Ascending aorta (tissue), 2 donors: ENCODE measurements at places on chromosomes 6 and 20.
A peak's percentile ranks its signal among the peaks of the same experiment; 100 is the strongest.

DNA sequence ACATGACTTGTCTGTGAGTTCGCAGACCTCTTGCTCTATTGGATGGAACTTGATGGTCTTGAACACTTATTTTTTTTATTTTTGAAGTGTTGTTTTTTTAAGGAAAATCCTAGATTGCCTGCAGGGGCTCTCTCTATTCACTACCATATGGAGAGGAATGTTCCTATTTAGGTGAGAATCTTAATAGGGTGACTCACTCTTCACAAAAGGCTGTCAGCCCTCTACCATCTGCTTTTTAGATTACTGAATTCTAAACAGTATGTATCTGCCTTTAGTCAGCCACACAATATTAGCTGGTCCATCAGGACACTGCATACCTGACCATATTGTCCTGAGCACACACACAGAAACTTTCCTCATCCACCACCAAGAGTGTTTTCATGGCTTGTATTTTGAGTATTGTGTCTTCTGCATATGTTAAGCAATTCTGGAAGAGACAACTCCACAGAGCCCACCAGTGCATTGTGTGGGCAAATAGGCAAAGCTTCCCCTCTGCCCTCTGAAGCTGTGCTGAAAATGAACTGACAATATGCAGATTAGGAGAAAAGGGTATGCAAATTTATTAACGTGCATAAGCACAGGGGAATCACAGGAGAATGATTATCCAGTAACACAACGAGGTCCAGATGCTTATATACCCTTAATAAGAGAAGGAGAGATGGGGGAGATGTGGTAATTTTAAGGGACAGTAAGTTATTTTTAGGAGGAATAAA is 6.6 kb upstream of the BTBD9 start:
- no peak for DNase-seq

DNA sequence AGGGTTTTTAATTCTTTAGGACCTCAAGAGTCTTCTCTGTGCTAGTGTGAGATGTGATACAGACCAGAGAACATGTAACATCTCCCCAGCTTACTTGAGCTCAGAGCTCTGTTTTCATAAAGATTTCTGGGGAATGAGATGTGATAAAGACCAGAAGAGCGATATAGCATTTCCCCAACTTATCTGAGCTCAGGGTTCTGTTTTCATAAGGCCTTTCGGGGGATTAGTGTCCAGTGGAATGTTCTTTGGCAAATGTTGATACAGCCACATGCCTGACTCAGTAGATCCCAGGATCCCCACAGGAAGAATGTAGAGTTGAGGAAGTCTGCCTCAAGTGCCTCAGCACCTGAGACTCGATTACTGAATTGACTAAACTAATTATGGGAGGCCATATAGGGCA is 18.7 kb upstream of the TOP1 start:
- DNase-seq: peak; percentile 15

DNA sequence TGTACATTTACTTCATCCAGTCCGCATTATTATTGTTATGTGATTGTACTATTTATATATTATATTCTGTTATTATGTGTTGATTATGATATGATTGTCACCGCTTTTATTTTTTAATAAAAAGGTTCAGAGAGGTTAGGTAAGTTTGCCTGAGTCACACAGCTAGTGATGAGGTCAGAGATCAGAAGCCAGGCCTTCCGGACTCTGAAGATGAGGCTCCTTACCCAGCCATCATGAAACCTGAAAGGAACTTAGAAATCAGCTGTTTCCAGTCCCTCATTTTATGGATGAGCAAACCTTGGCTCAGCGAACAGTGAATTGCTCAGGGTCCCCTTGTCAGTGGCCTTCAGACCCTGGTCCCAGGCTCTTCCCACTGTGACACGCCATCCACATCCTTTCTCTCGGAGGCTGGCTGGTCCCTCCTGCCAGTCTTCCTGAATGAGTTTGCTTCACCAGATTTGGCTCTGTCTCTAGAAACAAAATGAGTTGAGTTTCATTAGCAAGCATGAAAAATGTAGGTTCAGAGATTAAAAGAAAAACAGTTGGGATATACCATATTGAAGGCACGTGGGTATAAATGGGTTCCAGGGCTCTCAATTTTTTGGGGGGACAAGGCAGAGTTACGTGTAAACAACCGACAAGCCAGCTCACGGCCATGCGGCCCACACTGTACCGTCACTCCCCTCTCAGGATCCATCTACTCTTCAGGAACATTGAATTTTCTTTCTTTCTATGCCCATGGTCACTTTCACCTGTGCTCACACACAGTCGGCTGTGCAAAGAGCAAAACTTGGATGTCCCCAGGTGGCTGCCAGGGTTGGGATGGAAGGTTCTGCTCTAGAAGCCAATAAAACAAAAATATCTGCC is 132.9 kb downstream of the ZDHHC14 start:
- no peak for DNase-seq

DNA sequence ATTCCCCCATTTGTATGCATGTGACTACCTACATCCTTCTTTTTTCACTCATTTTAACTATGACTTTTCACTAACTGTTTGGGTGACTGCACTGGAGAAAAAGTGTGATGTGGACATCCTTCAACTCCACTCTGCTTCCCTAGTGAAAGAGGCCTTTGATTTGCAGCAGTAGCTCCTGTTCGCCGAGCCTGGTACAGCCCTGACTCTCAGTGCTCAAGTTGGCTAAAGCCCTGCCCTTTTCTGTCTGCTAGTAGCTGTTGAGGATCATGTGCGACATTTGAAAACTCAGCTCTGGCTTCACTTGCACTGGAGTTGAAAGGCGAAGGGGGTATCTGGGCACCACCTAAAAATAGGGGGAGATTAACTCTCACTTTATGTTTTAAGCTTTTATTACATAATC is 42.1 kb downstream of the DAAM2 start:
- DNase-seq: no peak

GRCh38 chr6:165662041-165662748 is 846 bp downstream of the PDE10A start:
- no peak for DNase-seq

GRCh38 chr6:137542713-137543112 is 48.5 kb upstream of the OLIG3 start:
- DNase-seq: no peak

GRCh38 chr6:71579902-71580301 is 291.3 kb downstream of the OGFRL1 start:
- DNase-seq: no peak

- no peak for DNase-seq
These were observed 16.5 kb upstream of the NNAT start for GRCh38 chr20:37504404-37505096.

- DNase-seq: no peak
These were observed 23.5 kb upstream of the NUP153 start for GRCh38 chr6:17730078-17730704.

GRCh38 chr6:156849806-156850205 is 72.6 kb downstream of the ARID1B start:
- no peak for DNase-seq

GRCh38 chr6:36815962-36816735 is 23.1 kb downstream of the CPNE5 start:
- no peak for DNase-seq

DNA sequence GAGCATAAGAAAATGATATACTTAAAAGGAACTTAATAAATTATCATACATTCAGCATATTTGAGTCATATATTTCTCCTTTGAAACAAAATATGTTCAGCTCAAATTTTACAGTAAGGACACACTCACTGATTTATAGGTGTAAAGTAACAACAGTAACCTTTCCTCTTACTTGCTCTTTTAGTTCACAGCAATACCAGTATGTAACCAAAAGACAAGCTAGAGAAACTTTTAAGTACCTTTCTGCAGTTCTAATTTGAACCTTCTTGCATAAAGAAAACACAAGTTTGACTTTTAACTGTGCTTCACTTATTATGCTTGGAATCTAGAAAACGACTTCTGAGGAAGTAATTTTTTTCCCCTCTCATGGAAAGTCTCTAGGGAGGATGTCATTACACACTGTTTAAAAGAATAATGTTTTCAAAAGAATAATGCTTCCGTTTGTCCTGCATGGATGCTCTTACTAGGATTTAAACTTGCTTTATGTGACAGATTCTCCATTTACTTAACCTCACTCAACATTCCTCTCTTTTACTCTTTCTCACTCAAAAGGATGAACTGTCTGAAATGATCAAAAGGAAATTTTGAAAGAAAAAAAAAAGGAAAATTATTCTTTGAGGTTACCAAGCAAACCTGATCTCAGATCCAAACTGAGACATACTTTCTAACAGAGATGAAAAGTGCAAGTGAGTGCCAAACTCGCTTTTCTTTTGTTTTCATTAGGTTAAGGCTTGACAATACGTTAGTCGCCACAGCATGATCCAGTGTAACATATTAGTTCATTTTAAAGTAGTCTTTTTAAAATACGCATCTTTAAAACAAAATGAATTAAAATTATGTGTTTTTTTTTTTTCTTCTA is 22.4 kb upstream of the CALHM6 start:
- no peak for DNase-seq

DNA sequence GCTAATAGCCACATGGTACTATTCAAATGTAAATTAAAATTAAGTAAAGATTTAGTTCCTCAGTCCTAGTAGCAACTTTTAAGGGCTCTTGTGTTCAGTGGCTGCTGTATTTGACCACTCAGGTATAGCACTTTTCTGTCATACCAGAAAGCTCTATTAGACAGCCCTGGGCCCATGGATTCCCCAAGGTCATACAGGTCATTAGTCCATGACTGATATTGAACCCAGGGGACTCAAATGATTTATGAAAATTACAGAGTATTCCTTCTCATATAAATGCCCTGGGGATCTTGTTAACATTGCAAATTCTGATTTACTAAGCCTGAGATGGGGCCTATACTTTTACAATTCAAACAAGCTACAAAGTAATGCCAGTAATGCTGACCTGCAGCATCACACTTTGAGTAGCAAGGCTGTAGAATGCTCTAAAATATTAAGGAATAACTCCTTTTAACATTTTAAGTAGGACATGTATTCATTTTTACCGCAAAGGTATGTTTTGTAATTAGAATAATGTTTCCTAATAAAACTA is 29.6 kb downstream of the RNF217 start:
- no peak for DNase-seq

DNA sequence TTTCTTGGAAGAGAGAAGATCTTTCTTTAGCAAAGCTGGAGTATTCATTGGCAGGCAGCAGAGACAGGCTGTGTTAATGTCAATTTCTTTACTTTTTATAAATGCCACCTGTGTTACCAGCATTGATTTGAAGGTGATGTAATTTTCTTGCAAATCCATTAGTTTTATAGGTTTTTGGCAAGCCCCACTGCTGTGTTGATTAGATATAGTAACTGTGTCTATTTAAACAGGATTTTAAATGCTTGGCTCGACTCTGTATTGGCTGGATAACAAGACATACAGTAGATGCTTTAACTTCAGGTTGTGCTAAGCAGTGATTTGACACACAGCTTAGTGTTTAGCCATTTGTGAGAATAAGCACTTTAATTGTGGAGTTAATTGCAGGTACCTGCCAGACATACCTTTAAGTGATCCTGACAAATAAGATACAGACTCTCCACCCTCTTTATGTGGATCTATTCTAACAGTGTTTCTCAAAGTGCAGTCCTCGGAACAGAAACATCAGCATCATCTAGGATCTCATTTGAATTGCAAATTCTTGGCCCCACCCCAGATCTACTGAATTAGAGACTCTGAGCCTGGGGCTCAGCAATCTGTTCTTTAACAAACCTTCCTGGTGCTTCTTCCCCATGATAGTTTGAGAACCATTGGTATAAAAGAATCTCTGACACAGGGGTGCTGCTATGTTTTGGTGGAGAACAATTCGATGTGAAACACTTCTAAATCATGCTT is 397.5 kb downstream of the HDGFL1 start:
- no peak for DNase-seq

GRCh38 chr6:37547564-37548061 is 47.9 kb upstream of the CCDC167 start:
- no peak for DNase-seq

GRCh38 chr6:34093854-34094430 is 51.9 kb downstream of the GRM4 start:
- no peak for DNase-seq

- no peak for DNase-seq
These were observed 76.8 kb downstream of the AKAP7 start for GRCh38 chr6:131212024-131212423.

DNA sequence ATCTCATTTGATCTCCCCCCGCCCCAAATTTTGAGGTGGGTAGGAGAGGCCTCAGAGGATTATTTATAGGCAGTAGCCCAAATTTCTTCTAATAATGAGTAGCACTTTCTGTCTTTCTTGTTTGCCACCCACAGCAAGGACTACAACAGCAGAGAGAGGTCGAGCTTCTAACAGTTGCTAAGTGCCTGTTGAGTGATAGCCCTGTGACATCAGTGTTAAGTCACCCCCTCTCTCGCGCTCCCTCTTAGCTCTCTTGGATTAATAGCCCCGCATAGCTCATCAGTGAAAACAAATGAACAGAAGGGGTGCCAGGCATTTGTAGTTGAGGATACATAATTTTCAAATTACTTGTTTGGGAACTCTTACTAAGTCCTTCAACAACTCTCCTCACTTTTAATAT is 3.5 kb downstream of the ANKRD60 start:
- no peak for DNase-seq

- no peak for DNase-seq
These were observed 20.7 kb downstream of the CGA start for GRCh38 chr6:87074101-87074621.

- no peak for DNase-seq
These were observed 35.6 kb downstream of the RBM38 start for GRCh38 chr20:57426831-57427230.

DNA sequence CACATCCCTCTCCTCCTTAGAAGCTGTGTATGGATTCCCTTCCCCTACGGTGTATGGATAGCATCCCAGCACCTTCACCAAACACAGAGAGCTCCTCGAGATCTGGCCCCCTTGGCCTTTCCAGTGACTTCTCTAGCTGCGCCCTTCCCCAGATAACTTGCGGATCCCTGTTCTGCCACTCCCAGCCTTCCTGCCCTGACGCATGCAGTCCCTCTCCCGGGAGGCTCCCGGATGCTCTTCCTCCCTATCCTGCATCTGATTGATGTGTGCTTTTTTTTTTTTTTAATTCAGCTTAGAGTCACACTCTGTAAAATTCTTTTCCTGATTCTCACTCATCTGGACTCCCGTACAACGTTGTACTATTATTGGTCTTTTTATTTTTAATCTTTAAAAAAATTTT is 44.8 kb downstream of the GCNT2 start:
- DNase-seq: no peak

GRCh38 chr6:128172752-128173682 is 272.2 kb upstream of the THEMIS start:
- no peak for DNase-seq

DNA sequence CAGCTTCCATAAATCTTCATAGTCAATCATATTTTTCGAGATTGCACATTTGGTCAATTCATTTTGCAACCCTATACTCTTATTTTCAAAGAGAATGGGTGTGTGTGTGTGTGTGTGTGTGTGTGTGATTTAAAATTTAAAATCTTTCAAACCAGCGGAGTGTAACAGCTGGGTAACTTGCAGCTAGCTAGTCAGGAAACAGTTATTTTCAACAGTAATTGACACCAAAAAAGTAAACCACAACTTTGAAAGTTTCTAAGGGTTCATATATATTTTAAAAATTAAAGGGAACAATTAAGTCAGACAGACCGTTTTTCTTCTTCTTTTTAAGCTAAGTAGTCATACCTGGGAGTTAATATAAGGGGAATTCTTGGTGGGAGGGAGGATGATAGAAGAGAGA is 57.0 kb downstream of the PRR18 start:
- no peak for DNase-seq

GRCh38 chr20:38152621-38153221 is 12.3 kb downstream of the TGM2 start:
- peak; percentile 85 for DNase-seq

- DNase-seq: no peak
These were observed 39.7 kb downstream of the BTBD9 start for GRCh38 chr6:38599966-38600550.

- DNase-seq: no peak
These were observed 20.1 kb downstream of the JAG1 start for GRCh38 chr20:10653599-10654249.

GRCh38 chr20:47600967-47601547 is 99.4 kb downstream of the NCOA3 start:
- DNase-seq: no peak
